ENCODE measurements at places on chromosomes 13 and 19.

DNA sequence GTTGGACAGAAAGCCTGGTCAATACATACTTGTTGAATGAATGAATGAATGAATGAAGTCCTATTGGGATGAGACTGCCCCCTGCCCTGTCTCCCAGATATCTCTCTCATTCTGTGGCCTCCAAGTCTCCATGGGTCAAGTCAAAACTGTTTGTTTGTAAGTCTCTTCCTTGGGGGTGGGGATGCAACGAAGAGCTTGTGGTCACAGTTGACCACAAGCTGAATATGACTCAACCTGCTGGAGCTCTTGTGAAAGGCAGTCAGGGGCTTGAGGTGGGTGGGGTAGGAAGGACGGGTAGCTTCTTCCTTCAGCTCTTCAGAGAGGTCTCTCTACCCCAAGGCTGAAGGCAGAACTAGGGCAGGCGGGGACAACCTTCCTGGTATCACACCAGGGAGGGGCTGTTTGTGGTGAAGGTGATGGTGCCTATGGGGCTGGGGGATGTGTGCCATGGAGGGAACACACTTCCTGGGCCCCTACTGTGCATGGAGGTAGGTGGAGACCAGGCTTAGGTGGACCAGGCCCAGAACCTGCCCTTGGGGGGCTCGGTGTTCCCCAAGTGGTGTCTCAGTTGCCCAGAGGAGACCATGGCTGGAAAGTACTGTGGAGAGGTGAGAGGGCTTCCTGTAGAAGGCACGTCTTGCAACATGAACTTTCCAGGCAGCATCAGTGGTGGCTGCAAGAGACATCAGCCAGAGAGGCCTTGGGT lies 8.0 kb downstream of the MYO1F start:
- DNase-seq, result peak; percentile 39

DNA sequence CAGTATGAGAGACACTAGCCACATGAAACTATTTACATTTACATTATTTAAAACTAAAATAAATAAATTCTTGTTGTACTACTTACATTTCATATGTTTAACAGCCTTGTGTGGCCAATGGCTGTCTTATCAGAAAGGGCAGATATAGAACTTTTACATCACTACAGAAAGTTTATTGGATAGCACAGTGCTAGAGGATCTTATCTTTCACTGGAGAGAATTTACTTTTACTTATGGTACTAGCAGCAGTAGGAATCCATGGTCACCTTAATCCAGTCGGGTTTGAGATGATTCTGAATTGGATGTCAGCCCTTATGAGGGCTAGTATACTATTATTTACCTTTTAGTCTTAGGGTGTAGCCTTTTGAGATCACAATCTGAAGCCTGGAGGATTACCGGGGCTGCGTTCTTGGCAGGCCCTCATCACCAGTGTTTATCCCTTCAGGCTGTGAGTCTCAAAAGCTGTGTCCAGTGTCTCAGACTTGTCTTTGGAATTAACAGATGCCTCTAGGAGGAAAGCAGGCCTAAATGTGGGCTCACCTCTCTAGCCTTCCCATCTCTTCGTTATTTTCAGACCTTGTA lies 21.7 kb downstream of the IFT88 start:
- no peak for DNase-seq

DNA sequence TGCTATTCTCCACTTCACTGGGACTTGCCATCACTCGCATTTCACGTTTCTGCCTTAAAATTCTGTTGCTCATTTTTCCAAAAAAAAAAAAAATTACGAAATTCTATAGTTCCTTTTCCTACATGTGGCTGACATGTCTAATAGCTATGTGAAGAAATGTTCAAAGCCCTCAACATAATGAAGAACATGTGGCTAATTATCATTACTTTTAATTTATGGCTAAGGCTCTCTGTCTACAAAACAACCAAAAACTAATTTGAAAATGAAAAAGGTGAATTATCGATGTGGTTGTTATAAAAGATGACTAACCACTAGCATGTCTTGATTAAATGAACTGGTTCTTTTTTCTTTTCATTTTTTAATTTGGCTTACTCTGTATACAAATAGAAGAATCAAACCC lies 940.0 kb downstream of the EFNB2 start:
- DNase-seq, result no peak

- DNase-seq, result no peak
These were observed 110.5 kb downstream of the ENOX1 start for GRCh38 chr13:43676320-43676719.

DNA sequence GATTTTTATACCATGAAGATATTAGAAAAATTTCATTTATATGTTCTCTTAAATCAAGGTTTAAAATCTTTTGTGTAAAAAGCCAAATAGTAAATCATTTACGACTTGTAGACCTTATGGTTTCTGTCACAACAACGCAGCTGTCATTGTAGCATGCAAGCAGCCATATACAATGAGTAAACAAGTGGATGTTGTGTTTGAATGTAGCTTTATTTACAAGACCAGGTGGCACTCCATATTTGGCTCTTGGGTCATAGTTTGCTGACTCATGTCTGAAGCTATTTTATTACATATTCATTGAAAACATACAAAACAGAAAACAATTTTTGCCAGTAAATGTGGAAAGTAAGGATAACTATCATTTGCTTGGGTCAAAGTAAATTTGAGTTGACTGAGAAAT lies 930.8 kb downstream of the SLITRK5 start:
- no peak for DNase-seq

DNA sequence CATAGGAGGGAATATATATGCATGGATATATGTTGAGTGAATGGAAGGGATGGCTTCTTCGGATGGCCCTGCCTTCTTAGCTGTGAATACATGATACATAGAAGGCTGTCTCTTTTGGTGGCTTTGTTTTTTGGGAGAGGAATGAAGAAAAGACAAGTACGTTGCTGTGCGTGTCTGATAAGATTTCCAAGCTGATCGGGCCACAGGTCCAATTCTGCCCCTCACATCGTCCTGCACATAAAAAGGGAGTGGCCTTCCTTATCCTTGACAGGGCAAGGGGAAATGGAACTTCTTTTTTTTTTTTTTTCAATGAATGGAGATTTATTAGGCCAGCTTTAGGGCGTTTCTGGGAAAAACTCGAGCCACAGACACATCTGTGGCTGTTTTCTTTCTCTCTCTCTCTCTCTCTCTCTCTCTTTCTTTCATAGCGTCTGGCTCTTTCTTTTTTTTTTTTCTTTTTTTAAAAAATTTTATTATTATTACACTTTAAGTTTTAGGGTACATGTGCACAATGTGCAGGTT lies 103.8 kb upstream of the SPATA13 start:
- DNase-seq, result no peak

Measured in activated T-cell treated with anti-CD3 and anti-CD28 coated beads for 4 hours (primary cell).